ENCODE measurements at places on chromosomes 6 and 20.

DNA sequence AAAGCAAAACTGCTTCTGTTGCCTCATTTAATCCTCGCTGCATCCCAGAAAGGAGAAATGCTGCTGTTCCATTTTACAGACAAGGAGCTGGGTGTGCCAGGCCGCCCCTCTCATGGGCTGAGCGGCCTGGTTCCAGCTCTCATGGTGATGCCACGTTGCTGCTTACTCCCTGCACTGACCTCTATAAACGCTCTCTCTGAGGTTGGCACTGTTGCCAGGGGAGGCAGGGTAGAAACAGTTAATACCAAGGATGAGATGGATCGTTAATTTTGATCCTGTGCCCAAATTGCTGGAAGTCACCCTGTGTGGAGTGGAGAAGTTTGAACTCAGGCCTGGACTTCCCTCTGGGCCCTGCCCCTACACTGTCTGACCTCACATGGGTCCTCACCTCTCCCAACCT, 25.6 kb downstream of the SIRPA start:
- DNase-seq = no peak

- no peak for DNase-seq
Measured at GRCh38 chr6:167590193-167590592, 236.5 kb upstream of the AFDN start.

GRCh38 chr20:63023071-63023935, 16.5 kb upstream of the BHLHE23 start:
- no peak for DNase-seq

- DNase-seq = no peak
Measured at GRCh38 chr6:159470397-159470796, 222.6 kb downstream of the SOD2 start.

DNA sequence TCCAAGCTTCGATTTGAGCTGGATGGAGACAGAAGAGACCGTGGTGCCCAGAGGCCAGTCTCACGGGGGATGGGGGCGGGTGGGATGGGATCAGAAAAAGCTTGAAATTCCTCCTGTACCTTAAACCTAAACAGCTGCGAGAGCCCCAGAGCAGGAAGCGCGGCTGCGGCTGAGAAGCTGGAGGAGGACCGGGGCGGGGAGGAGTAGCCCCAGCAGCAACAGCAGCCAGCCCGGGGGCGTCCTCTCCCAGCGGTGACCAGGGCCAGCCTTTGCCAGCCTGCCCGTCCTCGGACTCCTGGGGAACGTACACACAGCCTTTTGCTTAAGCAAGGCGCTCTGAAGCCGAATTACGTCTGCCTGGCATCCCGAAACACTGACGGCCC, 17.4 kb upstream of the PRDM13 start:
- no peak for DNase-seq

GRCh38 chr20:64064145-64064698, 1.2 kb downstream of the TCEA2 start:
- no peak for DNase-seq

- no peak for DNase-seq
Measured at GRCh38 chr20:14612391-14612790, 275.0 kb upstream of the FLRT3 start.

DNA sequence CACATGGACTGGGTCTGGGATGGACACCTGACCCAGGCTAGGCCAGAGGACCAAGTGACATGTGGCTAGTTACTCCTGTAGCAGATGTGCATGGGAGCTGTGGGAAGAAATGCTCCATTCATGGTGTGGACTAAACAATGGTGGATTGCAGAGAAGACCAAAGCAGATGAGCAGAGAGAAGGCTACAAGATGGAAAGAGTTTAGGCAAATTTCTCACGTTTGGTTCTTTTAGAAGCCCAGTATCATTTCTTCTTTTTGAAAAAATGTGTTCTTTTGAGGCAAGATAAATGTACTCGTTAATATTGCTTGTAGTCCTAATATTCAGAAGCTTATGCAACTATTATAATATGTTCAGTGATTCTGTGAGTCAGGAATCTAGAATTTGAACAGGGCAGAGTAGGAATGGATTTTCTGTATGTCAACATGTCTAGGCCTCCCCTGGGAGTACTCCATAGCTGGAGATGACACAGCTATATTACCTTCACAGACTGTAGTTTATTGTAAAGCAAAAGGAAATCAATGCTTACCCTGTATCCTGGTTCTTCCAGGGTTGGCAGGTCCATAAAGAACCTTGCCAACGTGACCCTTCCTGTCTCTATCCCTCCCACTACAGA, 2.3 kb upstream of the BTN2A1 start:
- DNase-seq = no peak

DNA sequence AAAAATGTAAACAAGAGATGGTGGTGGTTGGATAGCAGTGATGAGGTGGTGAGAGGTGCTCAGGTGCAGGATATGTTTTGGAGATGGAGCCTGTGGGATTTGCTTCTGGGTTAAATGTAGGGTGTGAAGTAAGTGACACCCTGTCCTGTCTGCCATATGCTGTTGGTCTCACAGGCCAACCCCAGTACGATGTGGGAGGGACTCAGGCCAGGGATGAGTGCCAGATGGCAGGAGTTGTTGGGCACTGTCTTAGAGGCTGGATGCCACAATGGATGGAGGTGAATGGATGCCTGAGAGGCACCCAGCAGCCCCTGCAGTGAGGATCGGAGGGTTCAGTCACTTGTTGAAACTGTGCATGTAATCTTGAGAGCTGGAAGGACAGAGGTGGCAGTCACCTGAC, 259.3 kb downstream of the NRN1 start:
- no peak for DNase-seq

GRCh38 chr20:38805502-38805957, at the start of gene PPP1R16B:
TSS of gene PPP1R16B (plus strand) at chr20:38805697. CDS start at chr20:38835926, 30,229 bp downstream.
- no peak for DNase-seq

GRCh38 chr6:115415378-115415777, 645.3 kb downstream of the FRK start:
- DNase-seq = no peak

DNA sequence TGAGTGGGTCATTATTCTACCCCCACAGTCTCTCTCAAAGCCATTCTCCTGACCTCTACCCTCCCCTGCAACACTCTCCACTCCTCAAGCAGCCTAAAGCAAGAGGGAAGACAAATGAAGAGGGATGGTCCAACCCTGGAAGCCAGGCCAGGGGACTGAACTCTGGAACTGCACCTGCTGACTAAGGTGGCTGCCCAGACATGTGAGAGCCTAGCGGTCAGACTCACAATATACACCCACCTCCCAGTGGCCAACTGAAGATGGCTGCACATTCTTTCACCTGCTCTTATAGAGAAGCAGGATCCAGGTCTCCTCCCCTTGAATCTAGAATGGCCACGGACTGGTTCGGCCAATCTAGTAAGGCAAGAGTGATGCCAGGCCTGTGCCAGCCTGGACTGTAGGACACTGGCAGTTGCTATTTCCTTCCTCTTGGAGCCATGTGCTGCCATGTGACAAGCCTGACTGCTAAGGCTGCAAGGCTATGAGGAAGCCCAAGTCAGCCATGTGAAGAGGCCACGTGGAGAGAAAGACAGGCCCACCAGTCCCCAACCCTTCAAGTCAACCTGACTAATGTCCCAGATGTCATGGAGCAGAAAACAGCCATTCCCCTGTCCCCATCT, 31.8 kb downstream of the ACSS1 start:
- no peak for DNase-seq

GRCh38 chr6:155181498-155181897, 82.3 kb upstream of the CLDN20 start:
- no peak for DNase-seq

- peak; percentile 76 for DNase-seq
Measured at GRCh38 chr6:16964553-16965499, 137.0 kb upstream of the STMND1 start.

DNA sequence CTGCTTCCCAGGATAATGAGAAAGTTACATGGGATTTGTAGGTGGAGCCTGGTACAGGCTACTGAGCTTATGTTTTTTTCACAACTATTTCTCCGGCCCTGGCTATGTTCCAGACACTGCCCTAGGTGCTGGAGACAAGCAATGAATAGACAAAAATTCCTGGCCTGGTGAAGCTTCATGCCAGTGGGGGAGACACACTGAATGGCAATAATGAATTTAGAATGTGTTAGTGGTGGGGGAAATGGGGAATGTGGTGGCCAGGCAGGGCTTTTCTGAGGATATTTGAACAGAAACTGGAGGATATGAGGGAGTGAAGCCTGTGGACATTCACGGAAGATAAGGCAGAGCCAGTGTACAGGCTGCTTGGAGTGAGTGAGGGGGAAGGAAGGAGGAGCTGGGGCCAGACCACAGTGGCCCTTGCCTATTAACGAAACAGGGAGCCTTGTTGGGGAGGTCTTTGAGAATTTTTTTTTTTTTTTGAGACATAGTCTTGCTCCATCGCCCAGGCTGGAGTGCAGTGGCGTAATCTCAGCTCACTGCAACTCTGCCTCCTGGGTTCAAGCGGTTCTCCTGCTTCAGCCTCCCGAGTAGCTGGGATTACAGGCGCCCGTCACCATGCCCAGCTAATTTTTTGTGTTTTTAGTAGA, 6.6 kb downstream of the FOXS1 start:
- peak; percentile 43 for DNase-seq

- no peak for DNase-seq
Measured at GRCh38 chr6:163384510-163384909, 30.0 kb upstream of the QKI start.

DNA sequence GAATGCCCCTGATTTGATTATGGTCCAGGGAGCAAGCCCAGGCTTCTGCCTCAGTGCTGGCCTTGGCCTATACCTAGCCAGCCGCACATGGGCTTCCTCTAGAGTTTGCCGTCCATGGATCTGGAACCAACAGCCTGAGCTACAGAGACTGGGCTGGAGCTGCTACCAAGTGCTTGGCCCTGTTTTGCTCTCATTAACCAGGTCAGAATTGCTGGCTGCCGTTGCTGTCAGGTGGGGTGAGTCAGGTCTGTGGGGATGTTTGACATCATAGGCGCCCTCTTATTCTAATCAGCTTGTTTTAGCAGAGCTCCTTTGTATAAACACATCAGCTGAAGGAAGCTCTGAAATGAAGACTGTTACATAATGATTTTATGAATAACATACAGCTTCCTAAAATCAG, 83.1 kb upstream of the PHACTR2 start:
- peak; percentile 11 for DNase-seq

DNA sequence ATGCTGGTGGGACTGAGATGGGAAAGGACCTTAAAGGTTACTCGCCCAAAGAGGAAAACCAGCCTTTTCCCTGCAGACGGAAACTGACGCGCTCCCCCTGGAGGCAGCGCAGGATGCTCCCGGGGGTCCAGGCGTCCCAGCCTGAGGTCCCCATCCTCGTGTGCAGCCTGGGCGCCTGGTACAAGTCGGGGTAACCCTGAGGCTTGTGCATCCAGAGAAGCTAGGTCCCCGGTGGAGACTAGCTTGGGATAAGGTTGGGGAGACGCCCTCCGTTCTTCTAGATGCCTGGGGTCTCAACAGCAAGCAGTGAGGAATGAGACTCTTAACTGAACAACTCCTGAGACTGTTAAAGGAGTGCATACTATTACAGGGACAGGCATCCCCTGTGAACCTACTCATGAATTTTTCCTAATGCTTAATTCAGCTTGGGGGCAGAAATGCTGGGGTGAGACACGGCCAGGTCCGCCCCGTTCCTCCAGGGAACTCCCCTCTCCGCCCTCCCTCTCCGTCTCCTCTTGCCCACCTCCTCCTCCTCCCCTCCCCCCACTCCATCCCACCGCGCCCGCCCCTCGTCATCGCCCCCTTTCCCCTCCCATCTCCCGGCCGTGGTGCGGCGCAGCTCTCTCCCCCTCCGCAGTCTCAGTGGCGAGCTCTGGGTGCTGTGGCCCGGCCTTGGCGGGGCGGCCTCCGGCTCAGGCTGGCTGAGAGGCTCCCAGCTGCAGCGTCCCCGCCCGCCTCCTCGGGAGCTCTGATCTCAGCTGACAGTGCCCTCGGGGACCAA, at the start of gene PRSS35:
Gene PRSS35, plus strand, starts transcription at position 634 of the 781 bp plus-strand sequence. CDS start 10,908 bp downstream, outside the sequence.
- DNase-seq = peak; percentile 38

DNA sequence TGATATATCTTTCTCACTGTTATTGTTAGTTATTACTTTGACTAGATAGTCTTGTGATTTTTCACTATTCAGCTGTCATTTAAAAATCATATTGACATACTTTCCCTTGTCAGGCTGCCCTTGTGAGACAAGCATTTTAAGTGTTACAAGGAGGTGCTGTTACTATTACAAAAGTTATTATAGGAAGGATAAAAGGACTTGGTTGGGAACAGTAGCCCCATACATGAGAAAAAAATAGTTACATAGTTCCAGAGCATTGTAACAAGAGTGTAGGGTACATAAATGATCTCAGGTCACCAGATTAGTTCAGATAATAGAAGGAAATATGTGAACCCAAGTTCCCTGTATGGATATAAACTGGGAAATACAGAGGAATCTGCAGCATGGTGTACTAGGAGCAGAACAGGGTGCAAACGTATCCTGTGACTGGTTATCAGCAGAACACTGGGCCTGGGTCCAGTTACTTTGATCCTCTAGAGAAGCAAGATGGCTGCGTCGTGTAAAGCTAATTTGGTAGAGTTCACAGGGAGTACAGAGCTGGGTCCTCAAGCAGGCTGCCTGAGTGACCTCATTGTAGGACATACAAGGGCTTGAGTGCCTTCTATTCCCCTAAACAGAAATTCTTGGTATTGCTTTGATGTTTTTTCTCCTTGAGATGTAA, 38.5 kb upstream of the HDDC2 start:
- no peak for DNase-seq

GRCh38 chr6:112503091-112503596, 156.0 kb downstream of the RFPL4B start:
- no peak for DNase-seq

- DNase-seq = no peak
Measured at GRCh38 chr20:39645131-39645530, 683.0 kb downstream of the DHX35 start.

GRCh38 chr6:8325743-8326142, 109.6 kb downstream of the SLC35B3 start:
- DNase-seq = no peak

DNA sequence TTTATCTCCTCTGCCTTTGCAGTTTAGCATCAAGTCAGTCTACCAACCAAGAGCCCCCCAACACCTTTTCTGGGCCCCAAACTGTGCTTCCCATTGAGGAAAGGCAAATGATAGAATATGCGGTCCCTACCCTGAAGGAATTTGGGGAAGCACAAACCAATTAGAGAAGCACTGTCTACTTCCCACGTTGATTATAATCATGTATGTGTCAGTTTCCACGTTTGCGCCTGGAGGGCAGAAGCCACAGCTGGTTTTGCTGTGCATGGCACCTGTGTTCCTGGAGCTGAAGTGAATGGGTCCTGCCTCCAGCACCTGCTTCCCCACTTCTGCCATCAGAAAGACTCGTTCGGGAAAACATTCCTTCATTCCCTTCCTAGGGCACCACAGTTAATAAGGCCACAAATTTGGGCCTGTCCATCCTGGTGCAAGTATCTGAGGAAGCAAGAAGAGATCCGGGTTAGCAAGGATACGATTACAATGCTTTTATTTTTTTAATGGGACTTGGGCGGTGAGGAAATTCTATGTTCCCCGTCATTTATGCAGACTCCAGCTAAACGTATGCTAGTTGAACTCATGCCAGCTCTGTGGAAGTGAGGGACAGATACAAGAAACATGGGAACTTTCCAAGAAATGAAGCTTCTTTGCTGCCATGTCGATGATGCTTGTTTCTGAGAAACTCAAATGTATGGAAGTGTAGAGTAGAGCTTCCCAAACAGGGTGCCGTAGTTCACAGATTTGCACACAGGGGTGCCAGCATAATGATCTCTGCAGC, 333.5 kb downstream of the NRN1 start:
- no peak for DNase-seq
